CD4-positive, alpha-beta T cell treated with Interleukin-15 for 4 hours (primary cell): ENCODE measurements at places on chromosomes 11 and 22.
A peak's percentile ranks its signal among the peaks of the same experiment; 100 is the strongest.

GRCh38 chr11:85540635-85541205 lies 86.4 kb downstream of the DLG2 start:
- DNase-seq, result no peak

DNA sequence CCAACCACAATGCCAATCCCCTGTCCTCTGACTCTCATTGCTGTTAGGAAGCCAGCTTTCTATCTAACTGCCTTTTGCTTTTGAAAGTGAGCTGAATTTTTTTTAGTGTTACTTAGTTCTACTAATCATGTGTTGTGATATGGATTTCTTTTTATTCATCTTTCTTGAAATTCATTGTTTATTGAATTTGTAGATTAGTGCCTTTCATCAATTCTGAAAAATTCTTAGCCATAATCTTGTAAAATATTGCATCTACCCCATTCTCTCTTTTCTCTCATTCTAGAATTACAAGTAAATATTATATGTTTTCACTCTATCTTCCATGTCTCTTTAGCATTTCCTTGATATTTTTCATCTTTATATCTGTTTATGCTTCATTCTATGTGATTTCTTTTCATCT lies 47.8 kb downstream of the DDIAS start:
- DNase-seq, result no peak

DNA sequence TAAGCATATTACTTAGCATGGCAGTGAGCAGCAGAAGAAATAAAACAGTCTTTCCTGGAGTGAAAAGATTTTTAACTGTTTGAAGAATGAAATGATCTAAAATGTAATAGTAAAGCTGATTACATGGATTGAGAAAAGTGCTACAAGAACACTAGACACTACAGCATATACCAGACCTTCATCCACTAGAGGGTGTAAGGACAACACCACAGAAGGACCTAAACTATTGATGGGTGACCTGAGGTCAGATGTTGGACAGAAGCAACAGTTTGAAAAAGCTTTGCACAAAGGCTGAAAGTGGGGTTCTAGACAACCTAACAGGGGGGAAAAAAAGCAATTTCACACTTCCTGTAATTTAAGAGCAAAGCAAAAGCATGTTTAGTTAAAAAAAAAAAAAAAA lies 97.7 kb downstream of the RBFOX2 start:
- no peak for DNase-seq

DNA sequence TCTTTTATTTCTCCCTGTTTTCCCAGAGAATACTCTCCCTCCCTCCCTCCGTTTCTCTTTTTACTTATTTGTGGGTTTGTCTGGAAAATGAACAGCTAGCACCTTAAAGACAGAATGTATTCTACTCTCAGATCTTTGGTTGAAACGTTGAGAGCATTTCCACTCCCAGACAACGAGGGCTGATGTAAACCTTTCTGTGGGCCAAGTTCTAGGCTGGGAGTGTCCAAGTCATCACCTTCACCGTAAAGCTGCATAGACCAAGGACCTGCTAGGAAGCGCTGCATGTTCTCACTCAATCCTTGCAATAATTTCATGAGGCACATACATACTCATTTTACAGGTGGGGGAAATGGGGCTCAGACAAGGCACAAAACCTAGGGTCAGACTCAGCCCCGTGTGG lies 32.4 kb downstream of the MYH9 start:
- no peak for DNase-seq

DNA sequence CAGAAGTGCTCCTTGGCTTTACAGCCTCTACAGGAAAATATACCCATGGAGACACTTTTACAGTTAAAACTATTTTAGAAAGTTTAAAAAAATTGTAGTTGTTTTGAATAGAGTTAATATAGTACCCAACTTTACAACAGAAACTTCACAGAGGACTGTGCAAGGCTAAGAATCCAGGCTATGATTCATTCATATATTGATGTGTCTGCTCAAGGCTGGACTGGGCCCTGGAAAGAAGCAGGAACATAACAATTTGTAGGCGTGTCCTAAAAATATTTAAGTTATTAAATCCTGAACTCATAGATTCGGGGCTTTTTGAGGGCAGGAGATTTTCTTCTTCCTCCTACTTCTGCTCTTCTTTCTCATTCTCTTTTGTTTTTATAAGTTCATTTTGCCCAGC lies 291.5 kb upstream of the CCDC179 start:
- no peak for DNase-seq

DNA sequence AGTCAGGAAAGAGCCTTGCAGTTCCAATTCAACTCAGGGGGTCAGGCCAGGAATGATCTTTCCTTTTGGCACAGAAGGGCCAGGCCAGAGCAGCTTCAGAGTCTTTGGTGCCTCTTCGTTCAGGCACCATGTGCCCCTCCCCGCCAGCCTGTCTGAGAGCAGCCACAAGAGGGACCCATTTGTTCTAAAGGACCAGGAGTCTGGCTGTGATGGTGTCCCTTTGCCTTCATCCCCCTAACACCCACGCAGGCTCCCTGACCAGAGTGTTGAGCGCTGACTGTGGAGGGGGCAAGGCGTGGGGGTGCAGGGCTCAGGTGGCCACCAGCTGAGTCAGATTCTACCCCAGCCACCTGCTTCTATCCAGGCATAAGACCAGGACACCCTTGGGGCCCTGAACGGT lies 156.4 kb downstream of the TTC17 start:
- no peak for DNase-seq

DNA sequence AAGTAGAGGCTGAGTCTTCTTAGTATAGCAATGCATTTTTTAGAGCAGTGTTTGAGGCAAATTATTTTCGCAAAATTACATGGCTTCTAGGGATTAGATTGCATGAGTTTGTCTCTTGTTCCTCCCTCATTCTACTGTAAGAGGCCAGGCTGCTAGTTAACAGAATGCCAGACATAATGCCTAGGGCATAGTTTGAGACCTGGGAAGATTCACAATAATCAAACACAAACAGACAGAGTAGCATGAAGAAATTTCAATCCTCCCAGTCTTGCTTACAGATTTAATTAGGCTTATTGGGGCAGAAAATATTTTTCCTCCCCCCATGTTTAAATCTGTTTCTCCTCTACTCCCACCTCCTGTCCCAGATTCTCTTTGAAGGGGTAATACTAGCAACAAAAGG lies 48.3 kb downstream of the ARHGEF12 start:
- no peak for DNase-seq

- DNase-seq, result no peak
These were observed 113.9 kb downstream of the CCDC81 start for GRCh38 chr11:86488553-86488952.

DNA sequence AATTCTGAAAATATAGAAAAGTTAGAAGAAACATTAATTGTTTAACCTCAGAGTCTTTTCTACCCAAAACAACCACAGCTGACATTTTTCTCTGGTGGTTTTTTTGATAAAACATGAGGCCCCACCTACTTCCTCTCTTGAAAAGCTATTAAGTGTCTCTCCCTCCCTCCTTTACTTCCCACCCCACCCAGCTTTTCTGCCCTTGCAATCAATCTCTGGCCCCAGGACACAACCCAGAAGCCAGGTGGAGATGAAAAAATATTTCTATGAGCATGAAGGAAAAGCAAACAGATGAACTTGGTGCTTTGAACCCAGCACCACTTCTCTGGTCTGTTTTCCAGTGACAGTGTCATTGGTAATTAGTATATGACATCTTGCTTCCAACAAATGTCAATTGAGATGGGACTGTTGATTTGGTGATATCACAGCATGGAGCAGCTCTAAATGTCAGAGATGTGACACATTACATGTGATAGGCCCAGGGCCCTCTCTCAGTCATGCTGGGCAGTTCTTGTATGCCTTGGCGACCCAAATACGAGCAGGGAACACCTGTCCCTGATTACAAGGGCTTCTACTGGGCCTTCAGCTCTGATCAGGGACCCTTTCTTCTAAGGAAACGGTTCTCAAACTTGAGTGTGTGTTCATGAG lies 23.9 kb upstream of the TMPRSS13 start:
- DNase-seq, result peak; percentile 72

- no peak for DNase-seq
These were observed at the start of gene OR6M1 for GRCh38 chr11:123806249-123806648. OR6M1 (minus strand) TSS chr11:123806349; CDS start chr11:123806349, 0 bp downstream.

DNA sequence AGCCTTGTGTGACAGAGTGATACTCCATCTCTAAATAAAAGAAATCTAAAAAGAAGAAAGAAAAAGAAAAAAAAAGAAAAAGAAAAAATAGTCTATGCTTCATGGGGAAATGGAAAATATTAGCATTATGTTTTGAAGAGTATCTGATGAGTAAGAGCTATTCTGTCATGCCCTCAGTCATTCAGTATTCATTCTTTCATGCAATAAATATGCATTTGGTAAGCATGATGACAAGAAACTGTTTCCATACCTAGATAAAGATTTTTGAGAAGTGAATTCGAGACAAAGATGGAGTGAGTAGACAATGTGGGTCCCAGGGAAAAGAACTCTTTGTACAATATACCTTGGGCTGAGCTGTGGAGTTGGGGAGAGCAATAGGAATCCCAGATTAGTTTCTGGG lies 6.2 kb upstream of the IFTAP start:
- DNase-seq, result no peak
